ENCODE measurements at places on chromosomes 5 and 9.

DNA sequence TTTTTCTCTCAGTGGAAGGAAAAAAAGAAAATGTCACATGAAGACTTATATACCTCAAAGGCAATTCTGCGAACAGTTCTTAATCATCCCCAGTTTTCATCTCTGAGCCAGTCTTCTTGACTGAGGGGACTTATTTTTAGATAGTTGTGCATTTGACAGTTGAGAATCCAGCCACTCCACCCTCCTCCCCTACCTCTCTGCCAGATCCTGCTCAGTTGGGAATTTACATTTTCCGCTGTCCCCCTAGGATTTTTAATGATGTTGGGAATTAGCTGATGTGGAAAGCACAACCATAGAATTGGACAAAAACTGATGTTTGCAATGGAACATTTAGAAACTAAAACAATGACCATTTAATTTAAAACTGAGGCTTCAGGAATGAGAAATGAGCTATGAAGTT, 194.3 kb upstream of the PIK3R1 start:
- no peak for DNase-seq

DNA sequence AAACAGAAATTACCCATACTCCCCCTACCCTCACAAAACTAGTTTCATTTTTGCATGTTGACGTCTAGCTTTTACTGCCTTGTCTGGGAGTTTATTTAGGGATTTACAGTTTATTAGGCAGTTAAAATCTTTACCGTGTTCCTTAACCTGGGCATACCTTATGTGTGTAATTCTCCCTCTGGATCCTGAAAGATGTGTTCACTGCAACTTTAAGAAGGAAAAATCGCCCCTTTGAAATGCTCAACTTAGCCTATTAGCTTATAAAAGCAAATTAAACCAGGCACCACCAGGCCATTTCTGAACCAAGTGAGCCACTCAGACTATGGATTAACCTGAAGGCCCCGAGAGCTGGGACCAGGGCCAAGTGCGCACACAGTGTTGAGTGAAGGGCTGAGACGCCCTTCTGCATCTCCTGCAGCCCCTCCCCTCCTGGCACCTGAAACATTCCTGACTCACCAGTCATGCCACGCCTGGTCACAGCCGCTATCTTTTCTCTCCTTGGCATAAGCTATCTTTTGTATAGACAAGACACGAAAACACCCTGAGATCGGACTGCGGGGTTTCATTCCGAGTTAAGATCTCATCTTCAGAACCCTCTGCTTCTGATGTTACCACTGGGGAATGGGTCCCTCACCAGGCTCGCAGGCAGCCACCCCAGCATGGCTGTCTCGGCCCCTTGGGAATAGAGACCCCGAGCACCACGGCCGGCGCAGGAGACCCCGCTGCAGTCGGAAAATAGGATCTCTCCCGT, 111.9 kb downstream of the ROR2 start:
- no peak for DNase-seq

DNA sequence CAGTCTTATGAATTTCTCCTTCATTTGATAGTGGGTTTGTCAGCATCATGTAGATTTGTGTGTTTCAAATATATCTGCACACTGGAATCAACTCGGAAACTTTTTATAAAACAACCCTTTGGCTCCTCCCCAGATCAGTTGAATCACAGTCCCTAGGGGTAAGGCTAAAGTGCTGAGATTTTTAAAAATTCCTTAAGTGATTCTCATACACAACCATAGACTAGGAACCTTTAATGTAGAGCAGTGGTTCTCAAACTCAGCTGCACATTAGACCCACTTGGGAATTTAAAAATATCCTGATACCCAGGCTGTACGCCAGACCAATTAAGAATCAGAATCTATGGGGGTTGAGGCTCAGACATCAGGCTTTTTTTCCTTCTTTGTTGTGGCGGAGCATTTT, 17.5 kb upstream of the JAK2 start:
- no peak for DNase-seq

DNA sequence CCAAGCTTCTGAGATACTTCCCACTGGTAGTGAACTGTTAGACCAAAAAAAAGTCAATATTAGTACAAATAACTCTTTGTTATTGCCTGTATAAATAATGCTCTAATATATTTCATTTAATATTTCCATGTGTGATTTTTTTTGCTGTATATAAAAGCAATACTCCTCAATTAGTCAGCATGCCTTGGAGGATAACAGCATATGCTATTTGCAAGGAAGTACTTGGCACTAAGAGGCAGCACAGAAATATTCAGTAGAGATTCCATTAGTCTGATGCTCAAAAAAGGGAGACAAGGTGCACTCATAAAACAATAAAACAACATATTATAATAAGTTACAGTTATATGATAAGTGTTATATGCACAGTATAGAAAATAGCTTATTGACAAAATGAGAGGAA, 296.6 kb upstream of the MPDZ start:
- no peak for DNase-seq
